Activated CD8-positive, alpha-beta T cell treated with anti-CD3 and anti-CD28 coated beads for 36 hours (primary cell): ENCODE measurements at places on chromosomes 4 and X. TPM values are rescaled to one million over a fixed set of nuclear protein-coding genes. Genes with fewer than 3 reads are reported as not detected.

BTK gene
- total RNA-seq: 1.6 TPM

GRCh38 chr4:244471-244870, 60.8 kb downstream of the ZNF732 start:
- peak; percentile 69 for DNase-seq
- H3K36me3 ChIP-seq: no peaks in the 10 kb centered on the region
- no peak overlapping the region for H3K27ac ChIP-seq
- H3K4me1 ChIP-seq: peaks cover 7% of the 10 kb centered on the region

DNA sequence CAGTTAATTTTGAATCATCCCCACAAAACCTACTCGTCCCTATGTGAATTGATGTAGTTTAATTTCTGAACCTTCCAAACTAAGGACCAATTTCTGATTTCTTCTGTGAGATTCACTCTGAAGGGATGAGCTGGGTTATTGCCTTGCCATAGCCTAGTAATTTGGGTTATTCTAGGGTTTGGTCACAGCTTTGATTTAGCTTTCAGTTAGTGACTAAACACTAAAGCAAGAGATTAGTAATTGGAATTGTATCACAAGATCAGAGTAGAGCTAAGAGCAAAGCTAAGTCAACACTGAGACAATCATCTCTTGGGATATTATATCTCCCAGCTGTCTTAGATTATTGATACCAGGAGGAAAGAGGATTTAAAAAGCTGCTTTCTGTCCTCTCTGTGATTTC, 588.0 kb downstream of the CCSER1 start:
- no peak for DNase-seq
- no peaks in the 10 kb centered on the region for H3K36me3 ChIP-seq
- no peak overlapping the region for H3K27ac ChIP-seq
- no peaks in the 10 kb centered on the region for H3K27me3 ChIP-seq
- H3K4me1 ChIP-seq: no peaks in the 10 kb centered on the region

DNA sequence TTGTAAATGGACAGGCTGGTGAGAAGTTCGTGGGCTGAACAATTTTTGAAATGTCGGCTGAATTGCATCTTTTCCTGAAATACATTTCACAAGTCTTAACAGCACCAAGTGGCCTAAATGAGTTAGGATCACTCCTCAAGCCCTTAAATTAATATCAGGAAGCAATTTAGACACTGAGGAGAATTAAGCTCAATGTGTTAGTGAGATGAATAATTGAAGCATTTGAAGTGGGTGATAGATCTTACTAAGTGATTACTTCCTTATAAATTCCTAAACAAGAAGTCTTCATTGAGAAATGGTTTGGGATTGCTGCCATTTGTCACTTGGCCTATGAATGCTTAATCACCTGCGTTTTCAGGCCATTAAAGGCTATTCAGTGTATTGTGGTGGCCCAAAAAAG, 116.8 kb downstream of the NAA11 start:
- DNase-seq: no peak
- no peaks in the 10 kb centered on the region for H3K36me3 ChIP-seq
- no peaks in the 10 kb centered on the region for H3K27me3 ChIP-seq
- H3K27ac ChIP-seq: no peak overlapping the region
- H3K4me3 ChIP-seq: no peak overlapping the region
